ENCODE measurements at places on chromosomes 1 and 21.

DNA sequence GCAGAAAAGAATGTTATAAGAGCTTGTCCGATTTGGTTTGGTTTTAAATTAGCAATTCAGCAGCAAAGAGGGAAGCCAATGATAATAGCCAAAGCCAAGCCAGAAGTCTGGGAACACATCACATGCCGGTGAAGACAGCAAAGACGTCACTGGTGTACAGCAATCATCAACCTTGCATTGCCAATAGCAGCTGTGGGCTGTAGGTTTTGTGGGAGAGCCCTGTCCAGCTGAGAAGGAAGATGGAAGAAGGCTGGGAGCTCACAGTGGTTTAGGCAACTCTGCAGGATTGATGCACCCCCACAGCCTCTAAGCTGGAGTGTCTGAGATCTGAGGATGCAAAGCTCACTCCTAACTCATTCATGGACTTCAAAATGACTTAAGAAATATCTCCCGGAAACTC is 338.7 kb downstream of the SIPA1L2 start:
- DNase-seq, result no peak

DNA sequence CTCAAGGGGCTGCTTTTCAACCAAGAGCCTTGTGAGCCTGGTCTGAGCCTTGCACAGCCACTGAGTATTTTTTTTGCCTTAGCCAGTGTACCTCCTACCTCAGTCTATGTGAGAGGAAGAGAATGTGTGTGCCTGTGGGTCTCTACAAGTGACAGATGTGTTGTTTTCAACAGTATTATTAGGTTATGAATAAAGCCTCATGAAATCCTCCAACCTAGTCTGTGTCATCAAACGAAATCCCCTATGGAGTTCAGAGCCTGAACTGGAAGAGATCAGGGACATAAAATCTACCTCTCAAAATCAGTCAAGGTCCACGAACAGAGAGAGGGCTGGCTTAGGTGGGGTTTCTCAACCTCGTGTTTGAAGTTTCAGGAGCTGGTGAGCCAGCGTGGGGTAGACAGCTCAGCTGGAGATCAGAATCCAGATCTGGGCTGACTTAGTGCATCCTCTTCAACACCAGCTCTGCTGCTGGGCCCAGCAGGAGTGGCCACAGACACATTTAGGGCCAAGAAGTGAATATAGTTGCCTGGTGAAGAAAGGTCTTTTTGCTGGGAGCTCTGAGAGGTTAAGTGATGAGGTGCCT is 8.2 kb downstream of the XKR8 start:
- no peak for DNase-seq

DNA sequence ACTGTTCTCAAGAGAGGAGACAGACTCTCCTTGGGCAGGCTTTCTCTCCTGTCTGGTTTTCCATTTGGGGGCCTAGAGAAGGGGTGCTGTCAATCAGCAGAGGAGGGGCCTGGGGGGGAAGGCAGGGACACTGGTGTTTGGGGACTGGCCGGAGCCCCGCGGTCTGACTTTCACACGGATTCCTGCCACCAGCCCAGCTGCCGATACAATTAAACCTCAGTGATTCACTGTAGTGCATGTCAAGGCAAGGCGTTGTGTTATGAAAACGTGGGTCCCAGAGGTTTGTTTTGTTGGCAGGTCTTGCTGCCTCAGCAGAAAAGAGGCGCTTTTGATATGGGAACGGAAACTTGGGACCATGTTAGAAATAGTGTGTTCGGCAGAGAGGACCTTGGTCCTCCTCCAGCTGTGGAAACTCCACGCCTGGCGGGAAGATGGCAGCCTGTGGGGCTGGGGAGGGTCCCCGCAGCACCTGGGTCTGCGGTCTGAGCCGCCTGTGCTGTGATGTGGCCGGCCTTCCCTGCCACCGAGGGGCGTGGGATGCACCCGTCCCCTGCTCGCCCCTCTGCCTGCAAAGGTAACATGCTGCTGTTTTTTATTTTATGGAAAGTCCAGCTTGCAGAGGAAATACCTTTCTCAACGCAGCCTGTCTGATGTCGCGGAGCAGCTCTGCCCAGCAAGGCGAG is 47.6 kb downstream of the SPSB1 start:
- no peak for DNase-seq

DNA sequence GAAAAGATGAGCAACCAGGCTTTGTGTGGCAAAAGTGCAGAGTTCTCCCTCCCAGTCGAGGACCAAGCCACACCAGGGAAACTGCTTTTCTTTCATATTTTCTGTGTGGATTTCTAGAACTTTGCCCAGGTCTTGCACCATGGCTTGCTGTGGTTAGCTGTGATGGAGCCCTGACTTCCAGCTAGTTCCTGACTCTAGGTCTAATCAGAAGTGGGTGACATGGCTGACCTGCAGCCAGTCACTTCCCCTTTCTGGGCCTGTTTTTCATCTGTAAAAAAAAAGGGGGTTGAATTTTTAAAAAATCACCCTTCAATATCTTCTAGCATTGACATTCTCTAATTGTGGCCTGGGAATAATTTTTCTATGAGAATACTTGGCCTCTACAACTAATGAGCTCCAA is 491.2 kb upstream of the USP24 start:
- DNase-seq, result no peak

- DNase-seq, result no peak
Measured at GRCh38 chr1:109272831-109273547, 10.0 kb downstream of the PSRC1 start.

- DNase-seq, result no peak
Measured at GRCh38 chr1:200778766-200779165, 40.1 kb downstream of the CAMSAP2 start.

GRCh38 chr1:212235857-212236256 is 49.4 kb upstream of the PPP2R5A start:
- no peak for DNase-seq

DNA sequence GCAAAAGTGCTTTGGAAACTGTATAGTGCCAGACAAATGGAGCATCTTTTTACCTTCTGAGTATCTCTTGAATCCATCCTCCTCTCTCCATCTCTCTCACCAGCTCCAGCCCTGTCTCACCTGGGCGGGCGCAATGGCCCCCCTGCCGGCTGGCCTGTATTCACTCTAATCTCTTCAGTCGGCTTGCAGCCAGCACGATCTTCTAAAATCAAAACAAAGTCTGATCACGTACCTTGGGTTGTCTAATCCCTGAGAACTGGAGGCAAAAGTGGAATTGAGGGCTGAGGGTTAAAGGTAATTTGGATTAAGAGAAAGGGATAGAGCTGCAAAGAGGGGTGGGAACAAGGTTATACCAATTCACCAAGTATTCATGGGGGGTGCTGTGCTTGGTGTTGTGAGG is 46.0 kb upstream of the LRRN2 start:
- DNase-seq, result no peak

GRCh38 chr1:220885971-220886370 is 6.7 kb downstream of the HLX start:
- DNase-seq, result no peak

DNA sequence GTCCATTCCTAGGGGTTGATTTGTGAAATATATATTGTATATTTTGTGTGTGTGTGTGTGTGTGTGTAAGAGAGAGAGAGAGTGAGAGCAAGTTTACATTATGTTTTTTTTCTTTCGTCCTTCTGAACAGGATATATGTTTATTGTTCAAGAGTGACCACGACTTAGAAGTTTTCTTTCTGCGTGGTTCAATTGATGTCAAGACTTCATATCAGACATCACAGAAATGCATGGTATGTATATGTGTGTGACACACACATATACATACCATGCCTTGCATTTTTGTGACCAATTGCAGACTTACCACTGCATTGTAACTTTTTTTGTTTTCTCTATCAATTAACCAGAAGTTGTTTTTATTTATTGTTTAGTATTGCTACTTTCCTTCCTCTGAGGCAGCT is 2.5 kb downstream of the RASAL2 start:
- DNase-seq, result no peak

- DNase-seq, result no peak
Measured at GRCh38 chr1:230858918-230859729, 9.2 kb downstream of the C1orf198 start.
